ENCODE measurements at places on chromosomes 6 and 20.

DNA sequence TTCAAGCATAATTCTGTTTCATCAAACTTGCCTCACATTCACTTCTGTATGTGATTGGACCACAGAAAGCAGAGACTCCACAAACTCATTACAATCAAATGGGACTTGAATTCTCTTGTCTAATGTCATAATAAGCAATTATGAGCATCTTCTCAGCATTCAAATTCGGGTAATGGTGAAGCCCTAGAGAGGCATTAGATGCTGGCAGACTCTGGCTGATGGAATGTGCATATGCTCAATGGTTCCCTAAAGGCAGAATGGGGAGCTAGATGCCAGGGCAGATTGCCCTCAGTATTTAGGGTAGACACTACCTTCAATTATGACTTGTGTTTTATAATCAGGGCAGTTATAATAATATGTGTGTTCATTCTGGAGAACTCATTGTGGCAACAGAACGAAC, 127.9 kb downstream of the HDGFL1 start:
- DNase-seq: no peak

GRCh38 chr6:70680396-70680795, 12.7 kb downstream of the SMAP1 start:
- no peak for DNase-seq

GRCh38 chr20:5171790-5172164, 45.0 kb downstream of the CDS2 start:
- no peak for DNase-seq

- no peak for DNase-seq
These were observed 10.7 kb downstream of the SPATA2 start for GRCh38 chr20:49904440-49905214.

DNA sequence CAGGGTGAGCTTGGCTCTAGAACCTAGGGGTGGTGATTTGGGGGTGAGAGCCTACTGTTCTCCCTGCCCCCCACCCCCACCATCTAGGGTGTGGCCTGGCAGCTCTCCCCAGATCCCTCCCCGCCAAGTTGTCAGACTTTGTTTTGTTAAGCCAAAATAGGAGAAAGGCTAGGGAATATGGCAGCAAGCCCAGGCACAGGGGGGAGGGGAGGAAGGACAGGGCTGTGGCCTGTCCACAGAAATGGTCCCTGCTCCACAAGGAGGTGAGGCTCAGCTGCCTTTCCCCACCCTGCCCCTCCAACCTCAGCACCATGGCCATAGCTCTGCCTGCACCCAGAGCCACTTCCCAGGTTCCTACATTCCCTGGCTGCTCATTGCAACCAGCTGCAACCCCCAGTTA, 17.2 kb downstream of the SCUBE3 start:
- DNase-seq: no peak

DNA sequence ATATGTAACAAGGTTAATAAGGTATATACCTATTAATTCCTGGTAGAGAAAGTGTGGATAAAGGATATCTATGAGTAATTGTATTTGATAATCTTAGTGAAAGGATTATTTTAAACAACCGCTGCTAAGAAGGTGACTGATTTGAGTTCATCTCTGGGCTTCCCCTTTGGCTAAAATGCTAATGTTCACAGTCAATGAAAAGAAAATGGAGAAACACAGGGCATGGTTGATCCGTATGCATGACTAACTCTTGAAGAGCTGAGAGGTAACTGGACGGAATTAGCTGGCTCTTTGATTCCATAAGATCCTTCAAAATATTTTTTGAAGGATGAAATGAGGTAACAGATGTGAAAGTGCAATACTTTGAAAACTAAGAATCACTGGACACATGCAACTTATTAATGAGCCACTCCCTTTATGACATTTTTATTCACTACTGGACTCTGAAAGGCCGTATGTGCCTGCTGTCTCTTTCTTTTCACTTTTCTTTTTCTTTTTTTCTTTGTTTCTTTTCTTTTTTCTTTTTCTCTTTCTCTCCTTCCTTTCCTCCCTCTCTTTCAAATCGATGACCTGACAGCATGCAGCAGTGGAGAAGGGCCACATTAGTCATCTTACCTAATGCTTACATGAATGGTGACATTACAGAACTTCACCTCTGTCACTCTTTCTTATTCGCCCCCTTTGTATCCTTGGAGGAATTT, 464.6 kb downstream of the CDKAL1 start:
- DNase-seq: no peak

DNA sequence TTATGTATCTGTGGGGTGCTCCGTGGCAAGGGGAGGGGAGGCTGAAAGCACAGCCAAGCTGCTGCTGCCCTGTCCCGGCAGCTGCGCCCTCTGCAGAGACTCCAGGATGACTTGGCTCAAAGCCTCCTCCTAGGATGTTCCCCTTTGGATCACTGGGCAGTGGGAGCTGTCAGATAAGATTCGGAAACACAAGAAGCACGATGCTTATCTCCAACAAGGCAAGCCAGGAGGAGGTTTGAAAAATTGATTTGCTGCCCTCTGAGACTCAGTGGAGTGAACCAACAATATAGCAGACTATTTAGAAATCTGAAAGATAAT, 776.4 kb downstream of the C6orf118 start:
- no peak for DNase-seq

- no peak for DNase-seq
These were observed 700 bp upstream of the MCUR1 start for GRCh38 chr6:13814938-13815575.

GRCh38 chr6:117311726-117312125, 46.4 kb downstream of the VGLL2 start:
- DNase-seq: no peak

- DNase-seq: no peak
These were observed 81.9 kb upstream of the QKI start for GRCh38 chr6:163332575-163332974.

GRCh38 chr6:164208371-164208770, 793.9 kb downstream of the QKI start:
- DNase-seq: no peak

DNA sequence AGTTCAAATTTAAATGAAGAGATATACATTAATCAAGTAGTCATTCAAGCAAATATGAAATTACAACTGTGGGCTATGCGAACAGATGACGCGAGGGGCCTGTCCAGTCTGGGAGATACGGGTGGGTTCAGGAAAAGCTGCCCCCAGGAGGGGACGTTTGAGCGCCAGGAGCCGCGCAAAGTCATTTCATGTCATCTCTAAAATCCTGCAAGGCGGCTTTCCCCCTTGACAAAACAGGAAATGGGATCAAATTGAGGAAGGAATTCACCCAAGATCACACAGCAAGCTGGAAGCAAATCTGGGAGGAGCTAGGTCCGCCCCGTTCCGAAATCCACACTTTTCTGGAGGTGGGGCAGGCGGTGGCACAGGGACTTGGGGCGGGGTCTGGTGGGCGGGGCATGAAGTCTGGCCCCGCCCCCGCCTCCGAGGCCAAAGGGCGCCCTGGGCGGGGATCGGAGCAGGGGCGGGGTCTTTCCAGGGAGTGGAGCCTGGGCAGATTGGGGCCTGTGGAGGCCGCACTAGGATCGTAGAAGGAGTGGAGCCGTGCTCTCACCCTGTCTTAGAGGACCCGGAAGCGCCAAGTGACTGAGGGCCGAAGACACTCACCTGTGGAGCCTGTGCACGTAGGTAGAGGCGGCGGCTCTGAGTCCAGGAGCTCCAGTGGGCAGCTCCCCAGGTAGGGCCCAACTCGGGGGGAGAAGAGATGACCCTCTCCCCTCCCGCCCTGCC, at the start of gene LPIN3:
TSS of gene LPIN3 (plus strand) at position 495 of the 729 bp plus-strand sequence. CDS start 4,983 bp downstream, outside the sequence.
- peak; percentile 44 for DNase-seq

GRCh38 chr6:125918681-125919566, 37.6 kb upstream of the HINT3 start:
- peak; percentile 35 for DNase-seq

DNA sequence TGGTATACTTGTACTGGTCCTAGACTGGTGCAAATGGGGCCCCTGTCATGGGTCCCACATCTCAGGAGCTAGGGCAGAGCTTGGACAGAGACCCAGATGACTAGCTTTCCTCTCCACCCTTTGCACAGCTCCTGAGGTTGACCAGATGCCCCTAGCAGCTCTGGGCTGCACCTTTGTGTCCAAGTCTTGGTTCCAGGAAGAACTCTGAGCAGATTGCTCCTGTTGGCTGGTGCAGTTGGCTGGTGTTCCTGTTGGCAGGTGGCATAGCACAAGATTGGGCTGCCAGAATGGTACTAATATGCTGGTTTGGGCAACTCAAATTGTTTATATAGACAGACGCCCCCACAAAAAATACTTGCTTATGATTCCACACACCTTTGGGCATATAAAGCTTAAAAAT, 89.4 kb upstream of the EZR start:
- no peak for DNase-seq

DNA sequence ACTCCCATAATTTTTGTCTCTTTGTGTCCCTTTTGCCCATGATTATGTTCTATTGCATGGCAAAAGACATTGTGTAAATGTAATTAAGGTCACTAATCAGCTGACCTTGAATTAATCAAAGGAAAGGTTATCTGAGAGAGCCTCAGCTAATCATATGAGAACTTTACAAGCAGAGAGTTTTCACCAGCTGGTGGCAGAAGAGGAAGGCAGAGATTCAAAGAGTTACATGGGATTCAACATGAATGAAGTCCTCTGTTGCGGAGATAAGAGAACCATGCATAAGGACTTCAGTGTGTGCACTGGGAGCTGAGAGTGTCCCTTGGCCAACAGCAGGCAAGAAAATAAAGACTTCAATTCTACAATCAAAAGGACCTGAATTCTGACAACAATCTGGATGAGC, 494.1 kb upstream of the ARID1B start:
- no peak for DNase-seq

GRCh38 chr6:158907931-158908330, 88.8 kb upstream of the EZR start:
- no peak for DNase-seq

GRCh38 chr6:167526465-167527368, 201.8 kb downstream of the TTLL2 start:
- DNase-seq: no peak

GRCh38 chr6:93962566-93962965, 543.2 kb upstream of the EPHA7 start:
- DNase-seq: no peak

- peak; percentile 30 for DNase-seq
These were observed 45.9 kb upstream of the RALY start for GRCh38 chr20:33947709-33948295.

DNA sequence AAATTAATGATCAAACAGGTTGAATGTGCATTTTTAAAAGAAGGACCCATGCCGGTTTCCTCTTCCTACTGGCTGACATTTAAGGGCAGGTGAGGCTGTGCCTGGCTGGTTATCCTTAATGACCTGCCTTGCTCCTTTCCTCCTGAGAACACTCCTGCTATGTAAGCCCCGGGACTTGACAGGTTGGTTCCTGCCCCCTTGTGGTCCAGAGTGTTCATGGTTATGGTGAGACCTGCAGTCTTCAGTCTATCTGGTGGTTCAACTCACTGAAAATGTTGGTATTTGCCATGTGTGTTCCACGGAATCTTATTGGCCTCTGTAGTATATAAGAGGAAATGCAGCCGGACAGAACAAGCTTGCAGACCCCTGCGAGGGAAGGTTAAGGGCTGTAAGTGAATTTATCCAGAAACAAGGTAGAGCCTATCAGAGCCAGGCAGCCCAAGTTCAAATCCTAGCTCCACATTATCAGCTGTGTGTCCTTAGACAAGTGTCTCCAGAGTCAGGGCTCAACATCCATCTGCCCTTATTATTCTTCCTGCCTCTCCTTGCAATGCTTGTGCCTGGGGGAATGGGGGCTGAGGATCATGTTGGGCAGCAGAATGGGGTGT, 5.2 kb upstream of the BPIFA3 start:
- peak; percentile 6 for DNase-seq

DNA sequence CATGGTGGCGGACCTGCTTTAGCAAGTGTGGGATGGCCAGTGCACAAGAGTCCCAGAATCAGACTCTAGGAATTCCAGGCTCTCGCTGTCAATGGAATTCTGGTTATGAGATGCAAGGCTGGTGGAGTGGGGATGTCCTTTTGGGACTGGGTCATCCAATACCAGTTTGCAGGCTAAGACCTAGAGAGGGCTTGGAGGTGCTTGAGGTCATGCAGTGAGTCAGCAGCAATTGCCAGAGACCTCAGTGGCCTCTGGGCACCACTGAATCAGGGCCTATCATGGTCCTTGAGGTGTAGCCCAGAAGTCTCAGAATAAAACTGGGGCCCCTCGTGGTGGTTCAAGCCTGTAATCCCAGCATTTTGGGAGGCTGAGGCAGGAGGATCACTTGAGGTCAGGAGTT, 1.4 kb upstream of the SCRT2 start:
- no peak for DNase-seq

DNA sequence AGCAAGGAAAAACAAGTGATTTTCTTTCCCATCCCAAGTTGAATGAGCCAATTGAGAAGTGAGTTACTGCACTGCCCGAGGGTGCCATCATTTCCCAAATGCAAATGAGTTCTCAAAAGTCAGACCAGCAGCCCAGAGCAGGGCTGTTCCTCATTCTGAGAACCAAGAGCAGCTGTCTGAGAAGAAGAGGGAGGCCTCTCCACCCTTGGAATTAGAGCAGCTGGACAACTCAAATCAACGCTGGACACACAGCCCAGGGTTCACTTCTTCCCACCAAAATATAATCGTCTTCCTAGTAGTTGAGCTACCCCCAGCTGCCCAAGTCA, 4.6 kb upstream of the PREX1 start:
- DNase-seq: no peak

GRCh38 chr6:150604467-150604866, 4.8 kb downstream of the PLEKHG1 start:
- DNase-seq: no peak

DNA sequence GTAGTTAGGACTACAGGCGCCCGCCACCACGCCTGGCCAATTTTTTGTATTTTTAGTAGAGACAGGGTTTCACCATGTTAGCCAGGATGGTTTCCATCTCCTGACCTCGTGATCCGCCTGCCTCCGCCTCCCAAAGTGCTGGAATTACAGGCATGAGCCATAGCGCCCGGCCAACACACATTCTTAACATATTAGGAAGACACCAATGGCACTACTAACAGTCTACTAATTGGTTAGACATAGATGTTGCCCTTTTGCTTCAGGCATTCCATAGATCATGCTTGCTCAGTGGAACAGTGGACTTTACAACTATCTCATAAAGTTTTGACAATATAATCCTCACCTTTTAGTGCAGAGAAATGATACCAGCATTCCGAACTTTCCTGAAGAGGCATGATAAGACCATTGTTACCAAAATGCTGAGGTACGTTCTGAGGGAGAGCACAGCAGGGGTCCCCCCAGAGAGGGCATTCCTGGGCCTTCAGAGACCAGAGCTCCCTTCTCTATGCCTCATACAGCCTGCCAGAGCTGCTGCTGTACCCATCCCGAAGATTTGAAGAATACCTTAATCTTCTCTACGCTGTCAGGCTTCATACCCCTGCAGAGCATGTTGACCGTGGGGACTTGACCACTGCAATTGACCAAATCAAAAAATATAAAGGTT, 89.4 kb downstream of the ECT2L start:
- DNase-seq: no peak

DNA sequence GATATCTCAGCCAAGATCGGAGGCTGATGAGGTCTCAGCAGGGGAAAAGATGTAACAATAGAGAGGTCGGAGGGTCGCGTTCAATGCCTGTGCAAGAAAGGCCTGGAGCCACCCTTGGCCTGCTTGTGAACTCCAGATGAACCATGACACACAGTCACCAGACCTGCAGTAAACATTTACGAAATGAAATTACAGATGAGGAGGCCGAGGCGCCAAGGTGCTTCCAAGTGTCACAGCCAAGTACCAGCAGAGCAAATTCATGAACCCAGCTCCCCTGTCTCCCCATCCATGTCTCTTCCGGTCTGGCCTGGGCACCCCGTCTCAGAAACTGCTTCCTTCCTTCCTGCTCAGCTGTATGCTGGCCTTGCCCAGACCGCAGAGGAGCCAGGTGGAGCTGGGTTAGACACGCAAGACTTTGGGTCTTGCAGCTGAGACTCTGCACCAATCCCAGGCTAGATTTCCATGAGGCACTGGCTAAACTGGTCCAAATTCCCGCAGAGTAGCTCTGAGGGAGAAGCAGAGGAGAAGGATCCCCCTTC, 48.1 kb downstream of the CHMP4B start:
- no peak for DNase-seq
